Panc1 (cell line): ENCODE measurements at places on chromosomes 12 and 14.

DNA sequence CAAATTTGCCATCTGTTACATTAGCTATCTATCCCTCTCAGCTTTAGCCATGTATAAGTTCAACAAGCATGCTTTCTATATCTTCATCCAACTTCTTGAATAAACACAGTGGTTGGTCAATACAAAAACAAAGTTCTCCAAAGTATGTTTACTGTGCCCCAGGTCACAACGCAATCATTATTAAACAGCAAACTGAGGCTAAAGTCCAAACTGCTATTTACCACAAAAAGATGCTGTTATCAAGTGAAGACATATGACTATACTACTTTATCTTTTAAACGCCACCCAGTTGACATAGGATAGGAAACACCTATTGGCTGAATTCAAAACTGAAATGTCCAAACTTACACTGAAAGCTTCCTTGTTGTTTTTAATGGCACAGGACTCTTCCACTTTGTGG, 11.7 kb downstream of the ZCCHC8 start:
- no peak for DNase-seq

GRCh38 chr14:81435391-81436295, 35.5 kb upstream of the STON2 start:
- no peak for DNase-seq

DNA sequence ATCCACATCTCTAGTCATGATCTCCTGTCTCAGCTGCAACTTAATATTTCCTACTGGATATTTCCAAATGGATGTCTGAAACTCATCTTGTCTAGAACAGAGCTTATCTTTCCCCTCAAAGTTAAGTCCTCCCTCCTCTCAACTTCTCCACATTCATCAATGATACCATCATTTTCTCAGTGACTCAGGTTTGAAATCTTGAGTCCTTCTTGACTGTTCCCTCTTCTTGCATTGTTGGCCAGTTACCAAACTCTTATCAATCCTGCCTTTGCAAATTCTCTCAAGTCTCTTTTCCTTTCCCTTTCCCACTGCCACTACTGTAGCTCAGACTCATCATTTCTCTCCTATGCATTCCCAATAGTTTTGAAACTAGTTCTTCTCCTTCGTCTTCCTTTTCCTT, 14.3 kb upstream of the CHURC1 start:
- no peak for DNase-seq

DNA sequence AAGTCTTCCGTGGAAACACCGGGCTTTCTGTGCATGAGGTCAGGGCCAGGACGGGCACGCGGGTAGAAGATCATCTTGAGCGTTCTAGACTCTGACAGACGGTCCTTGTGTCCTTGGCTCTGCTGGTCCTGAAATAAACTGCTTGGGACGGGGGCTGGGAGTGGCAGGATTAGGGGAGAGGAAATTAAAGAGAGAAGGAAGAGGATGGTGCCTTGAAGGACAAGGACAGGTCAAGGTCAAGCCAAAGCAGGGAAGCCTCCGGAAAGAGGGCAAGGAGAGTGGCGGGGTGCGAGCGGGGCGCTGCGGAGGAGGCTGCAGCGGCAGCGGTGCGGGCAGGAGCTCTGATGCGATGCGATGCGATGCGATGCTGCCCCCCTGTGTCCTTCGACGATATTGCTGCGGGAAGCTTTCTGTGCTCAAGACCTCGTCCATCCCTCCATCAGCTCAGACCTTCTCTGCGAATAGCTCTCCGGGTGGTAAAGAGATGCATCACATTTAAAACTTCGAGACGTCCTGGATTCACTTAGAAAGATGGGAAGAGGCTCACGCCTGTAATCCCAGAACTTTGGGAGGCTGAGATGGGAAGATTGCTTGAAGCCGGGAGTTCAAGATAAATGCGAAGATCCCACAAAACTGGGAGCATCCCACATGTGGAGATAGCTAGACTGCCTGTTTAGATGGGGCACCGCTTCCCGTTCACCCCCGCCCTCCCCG, 110.1 kb upstream of the TMEM132D start:
- peak; percentile 35 for DNase-seq

GRCh38 chr12:14892726-14893505, 7.3 kb upstream of the MGP start:
- no peak for DNase-seq

DNA sequence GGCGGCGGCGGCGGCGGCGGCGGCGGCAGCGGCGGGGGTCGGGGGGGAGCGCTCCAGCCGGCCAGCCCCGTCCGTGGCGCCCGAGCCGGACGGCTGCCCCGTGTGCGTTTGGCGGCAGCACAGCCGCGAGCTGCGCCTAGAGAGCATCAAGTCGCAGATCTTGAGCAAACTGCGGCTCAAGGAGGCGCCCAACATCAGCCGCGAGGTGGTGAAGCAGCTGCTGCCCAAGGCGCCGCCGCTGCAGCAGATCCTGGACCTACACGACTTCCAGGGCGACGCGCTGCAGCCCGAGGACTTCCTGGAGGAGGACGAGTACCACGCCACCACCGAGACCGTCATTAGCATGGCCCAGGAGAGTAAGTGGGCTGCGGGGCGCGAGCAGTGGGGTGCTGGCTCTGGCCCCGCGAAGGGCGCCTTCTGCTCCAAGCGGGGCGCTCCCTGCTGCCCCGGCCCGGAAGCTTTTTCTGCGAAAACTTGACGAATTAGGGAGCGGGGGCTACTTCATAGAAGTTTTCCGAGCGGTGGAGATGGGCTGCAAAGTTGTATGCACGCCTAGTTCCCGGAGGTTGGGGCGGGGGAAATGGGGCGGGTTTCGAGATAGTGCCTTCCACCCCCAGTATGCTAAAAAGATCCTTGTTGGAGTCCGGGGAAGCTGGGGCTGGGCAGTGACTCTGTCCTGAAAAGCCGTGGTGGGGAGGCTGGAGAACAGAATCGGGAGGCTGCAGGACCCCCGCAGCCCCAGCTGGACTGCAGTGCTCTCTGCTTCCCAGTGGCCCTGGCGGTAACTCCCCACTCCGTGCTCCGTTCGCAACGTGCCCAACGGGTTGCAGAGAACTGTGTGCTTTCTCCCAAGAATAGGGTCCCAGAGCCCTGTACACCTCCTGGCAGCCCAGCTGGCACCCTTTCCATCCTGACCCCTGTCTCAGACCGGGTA, 751 bp downstream of the GDF11 start:
- DNase-seq, result no peak
